Muscle of leg (tissue), 16 donors: ENCODE measurements at places on chromosomes 12 and 14. TPM values are rescaled to one million over a fixed set of nuclear protein-coding genes. Genes with fewer than 3 reads are reported as not detected.

DNA sequence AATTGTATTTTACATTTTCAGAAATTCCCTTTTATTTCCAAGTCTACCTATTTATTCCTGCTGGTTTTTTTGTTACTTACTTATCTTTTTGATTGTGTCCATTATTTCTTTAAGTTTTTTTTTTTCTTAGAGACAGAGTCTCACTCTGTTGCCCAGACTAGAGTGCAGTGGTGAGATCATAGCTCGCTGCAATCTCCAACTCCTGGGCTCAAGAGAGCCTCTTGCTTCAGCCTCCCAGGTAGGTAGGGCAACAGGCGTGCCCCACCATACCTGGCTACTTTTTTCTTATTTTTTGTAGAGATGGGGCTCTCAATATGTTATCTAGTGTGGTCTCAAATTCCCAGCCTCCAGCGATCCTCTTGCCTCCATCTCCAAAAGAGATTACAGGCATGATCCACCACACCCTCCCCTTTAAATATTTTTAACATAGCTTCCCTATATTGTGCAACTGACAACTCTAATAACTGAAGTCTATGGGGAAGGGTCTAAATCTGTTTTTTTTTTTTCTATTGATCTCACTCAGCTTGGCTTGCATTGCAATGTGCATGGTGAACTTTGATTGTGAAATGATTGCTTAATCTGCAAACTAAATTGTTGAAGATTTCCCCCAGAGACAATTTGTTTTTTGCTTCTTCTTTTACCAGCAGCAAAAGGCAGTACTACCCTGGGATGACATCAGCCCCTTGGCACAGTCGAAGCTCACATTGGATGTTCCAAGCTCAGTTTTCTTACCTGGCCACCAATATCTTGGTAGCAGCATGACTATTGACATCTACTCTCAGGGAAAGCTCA, 25.7 kb upstream of the COCH start:
- peaks cover 2% of the 10 kb centered on the region for H3K27me3 ChIP-seq
- no peaks in the 10 kb centered on the region for H3K4me1 ChIP-seq
- H3K4me3 ChIP-seq = no peak overlapping the region
- no peaks in the 10 kb centered on the region for H3K36me3 ChIP-seq

DNA sequence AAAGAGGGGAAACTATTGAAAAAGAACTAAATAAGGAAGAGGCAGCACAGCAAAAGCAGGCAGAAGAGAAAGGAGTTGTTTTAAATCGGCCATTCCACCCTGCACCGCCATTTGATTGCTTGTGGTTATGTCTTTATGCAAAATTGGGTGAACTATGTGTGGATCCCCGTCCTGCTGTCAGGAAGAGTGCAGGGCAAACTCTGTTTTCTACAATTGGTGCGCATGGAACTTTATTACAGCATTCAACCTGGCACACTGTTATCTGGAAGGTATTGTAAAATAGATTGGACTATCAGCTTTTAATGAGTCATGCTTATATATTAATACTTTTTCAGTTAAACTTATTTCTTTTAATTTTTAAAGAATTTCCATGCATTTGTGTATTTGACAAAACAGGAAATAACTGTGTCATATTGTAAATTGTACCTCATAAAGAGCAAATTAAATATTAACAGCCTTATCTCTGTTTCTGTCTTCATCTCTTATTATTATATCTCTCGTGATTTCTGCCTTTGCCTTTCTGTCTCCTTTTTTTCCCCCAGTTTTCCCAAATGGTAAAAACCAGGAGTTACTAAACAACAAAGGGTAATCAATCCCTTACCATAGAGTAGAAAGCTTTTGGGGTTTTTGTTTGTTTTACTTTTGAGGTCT, 86.4 kb downstream of the MON2 start:
- H3K4me1 ChIP-seq = no peaks in the 10 kb centered on the region
- no peaks in the 10 kb centered on the region for H3K27me3 ChIP-seq
- DNase-seq = no peak
- H3K36me3 ChIP-seq = peaks cover 38% of the 10 kb centered on the region
- no peak overlapping the region for H3K27ac ChIP-seq
- H3K4me3 ChIP-seq = no peak overlapping the region

- no peak overlapping the region for H3K27ac ChIP-seq
- H3K27me3 ChIP-seq = no peaks in the 10 kb centered on the region
- no peaks in the 10 kb centered on the region for H3K36me3 ChIP-seq
Measured at GRCh38 chr12:48903982-48904411, 21.3 kb downstream of the FKBP11 start.

GRCh38 chr12:119178544-119179334, at the start of gene HSPB8:
Gene HSPB8 (plus strand): TSS chr12:119178931. CDS start chr12:119179313, 382 bp downstream.
- peaks cover 58% of the 10 kb centered on the region for H3K4me1 ChIP-seq
- DNase-seq = peak; percentile 92
- peaks cover 4% of the 10 kb centered on the region for H3K27me3 ChIP-seq
- H3K36me3 ChIP-seq = peaks cover 3% of the 10 kb centered on the region
- peak within 1 kb of the TSS; percentile 69 for H3K4me3 ChIP-seq
- peak within 1 kb of the TSS; percentile 94 for H3K27ac ChIP-seq

DNA sequence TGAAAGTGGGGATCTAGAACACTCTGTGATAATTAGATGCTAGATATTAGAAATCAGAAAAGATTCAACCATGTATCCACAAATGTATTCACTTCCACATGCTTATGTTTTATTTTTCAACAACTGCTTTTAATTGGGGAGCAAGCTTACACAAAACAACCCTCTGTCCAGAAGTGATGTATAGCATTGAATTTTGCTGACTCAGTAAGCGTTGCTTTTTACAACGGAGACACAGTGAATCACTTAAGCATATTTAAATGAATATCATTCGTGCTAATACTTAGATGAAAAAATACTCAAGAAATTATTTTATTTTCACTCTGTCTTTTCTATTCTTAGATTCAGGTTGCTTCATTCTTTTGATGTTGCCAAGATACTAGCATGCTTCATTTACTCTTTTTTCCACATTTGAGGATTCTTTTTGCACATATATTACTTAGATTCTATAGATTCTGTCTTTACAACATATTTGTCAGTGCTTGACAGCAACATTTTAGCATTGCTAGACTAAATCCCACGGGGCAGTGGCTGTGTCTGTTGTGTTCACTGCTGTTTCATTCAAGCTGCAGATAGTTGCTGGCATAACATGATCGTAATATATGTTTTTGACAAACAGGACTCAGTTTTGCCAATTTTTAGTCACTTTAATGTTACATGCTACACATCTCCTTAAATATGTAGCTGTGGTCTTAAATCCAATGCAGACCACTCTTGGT, 1714.4 kb upstream of the SEL1L start:
- H3K4me1 ChIP-seq = no peaks in the 10 kb centered on the region
- H3K4me3 ChIP-seq = no peak overlapping the region
- H3K36me3 ChIP-seq = no peaks in the 10 kb centered on the region
- no peak overlapping the region for H3K27ac ChIP-seq
- no peaks in the 10 kb centered on the region for H3K27me3 ChIP-seq
- no peak for DNase-seq

- H3K36me3 ChIP-seq = no peaks in the 10 kb centered on the region
- H3K27me3 ChIP-seq = no peaks in the 10 kb centered on the region
- no peak overlapping the region for H3K27ac ChIP-seq
- no peak for DNase-seq
Measured at GRCh38 chr12:92432724-92433441, 269.9 kb upstream of the PLEKHG7 start.

GRCh38 chr12:47107446-47107845, 27.7 kb upstream of the AMIGO2 start:
- H3K36me3 ChIP-seq = no peaks in the 10 kb centered on the region
- no peaks in the 10 kb centered on the region for H3K4me1 ChIP-seq
- no peak for DNase-seq
- H3K27me3 ChIP-seq = no peaks in the 10 kb centered on the region
- H3K27ac ChIP-seq = no peak overlapping the region

GRCh38 chr12:98698603-98699463, 53.7 kb downstream of the APAF1 start:
- no peaks in the 10 kb centered on the region for H3K27me3 ChIP-seq
- DNase-seq = peak; percentile 66
- H3K27ac ChIP-seq = no peak overlapping the region
- H3K4me1 ChIP-seq = peaks cover 3% of the 10 kb centered on the region

Gene ACOT6
- total RNA-seq = not detected

Gene DEPDC4
- 1.6 TPM for total RNA-seq

Gene PLCZ1
- not detected for total RNA-seq

Gene CPNE6
- total RNA-seq = not detected

Gene IAPP
- not detected for total RNA-seq

Gene CEBPE
- total RNA-seq = 0.13 TPM

Gene NKX2-1
- total RNA-seq = not detected
